CD4-positive, alpha-beta T cell treated with Interferon alpha-2 for 1 hour (primary cell): ENCODE measurements at places on chromosomes 2 and 18.

DNA sequence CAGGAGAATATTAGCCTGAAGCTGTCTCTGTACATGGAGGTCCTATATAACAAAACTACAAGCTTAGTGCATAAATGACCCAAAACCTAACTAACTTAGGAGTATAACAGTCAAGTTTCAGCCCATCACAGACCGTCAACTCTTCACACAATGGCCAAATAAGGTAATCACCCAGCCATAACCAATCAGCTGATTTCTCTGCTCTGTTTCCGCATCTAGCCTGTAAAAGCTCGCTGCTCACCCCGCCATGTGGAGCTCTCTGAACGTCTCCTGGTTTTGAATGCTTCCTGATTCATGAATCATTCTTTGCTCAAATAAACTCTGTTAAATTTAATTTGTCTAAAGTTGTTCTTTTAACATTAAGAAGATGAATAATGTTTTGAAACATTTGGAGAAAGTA lies 593.6 kb downstream of the TMX3 start:
- DNase-seq, result no peak

DNA sequence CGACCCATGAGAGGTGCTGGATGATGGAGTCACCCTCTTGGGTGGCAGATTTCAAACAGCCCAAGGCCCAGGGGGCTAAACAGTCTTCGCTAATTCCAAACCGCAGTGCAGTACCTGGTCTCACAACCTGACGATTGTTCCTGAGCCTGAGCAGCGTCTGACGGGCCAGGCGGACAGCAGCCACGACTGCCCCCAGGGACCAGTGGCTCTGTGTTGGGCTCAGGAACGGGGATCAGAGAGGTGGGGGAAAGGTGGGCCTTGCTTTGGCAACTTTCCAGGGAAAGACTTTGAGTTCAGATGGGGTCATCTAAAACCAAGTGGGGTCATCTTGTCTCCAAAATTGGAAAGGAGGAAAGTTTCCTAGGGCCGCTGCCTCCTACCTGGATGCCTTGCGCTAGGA lies 492 bp downstream of the COLEC11 start:
- DNase-seq, result no peak

DNA sequence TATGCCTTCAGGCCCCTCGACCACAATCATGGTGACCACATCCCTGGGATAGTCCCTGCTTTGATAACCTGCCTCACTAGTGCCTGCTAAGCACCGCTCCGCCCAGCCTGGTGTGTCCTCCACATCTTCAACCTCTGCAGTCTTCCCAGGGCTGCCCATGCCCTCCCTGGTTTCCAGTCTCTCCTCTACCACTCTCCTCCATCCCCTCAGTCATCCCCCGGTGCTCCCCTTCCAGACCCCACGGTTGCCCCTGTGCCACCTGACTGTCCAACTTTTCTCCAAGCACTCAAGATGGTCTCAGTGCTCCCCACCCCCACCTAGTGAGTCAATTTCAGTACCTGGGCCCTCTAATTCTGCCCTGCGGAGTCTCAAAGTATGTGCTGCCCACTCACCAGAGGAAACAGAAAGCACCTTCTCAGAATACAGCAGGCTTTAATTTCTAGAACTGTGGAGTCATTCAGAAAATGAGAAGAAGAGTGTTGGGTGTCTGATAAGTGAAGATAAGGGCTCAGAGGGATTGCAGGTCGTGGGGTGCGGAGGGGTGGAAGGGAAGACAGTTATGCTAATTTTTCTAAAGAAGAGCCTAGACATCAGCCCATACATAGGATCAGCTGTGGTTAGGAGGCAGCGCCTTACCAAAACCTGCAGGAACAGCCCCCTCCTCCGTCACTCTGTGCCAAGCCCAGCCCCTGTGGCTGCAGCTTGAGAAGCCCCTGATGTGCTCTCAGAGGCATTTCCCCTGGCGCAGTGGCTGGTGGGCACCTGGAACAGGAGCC lies 53.6 kb upstream of the CAB39 start:
- DNase-seq, result no peak

GRCh38 chr2:65919550-65920188 lies 487.3 kb upstream of the SPRED2 start:
- DNase-seq, result no peak

DNA sequence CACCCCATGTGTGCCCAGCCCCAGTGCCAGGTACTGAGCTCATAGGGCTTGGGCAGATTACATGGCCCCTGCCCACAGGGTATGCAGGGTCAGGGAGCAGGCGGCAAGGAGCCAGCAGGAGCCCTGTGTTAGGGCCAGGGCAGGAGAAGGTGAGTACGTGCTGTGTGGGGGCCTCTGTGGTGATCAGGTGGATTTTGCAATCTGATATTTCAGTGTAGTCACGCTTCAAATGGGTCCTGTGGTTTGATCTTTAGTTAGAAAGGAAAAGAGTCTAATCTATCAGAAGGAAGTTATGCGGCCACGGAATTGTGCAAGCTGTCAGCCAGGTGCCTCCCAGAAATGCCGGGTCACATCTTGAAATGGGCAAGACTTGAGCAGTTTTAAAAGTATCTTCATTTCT lies 13.9 kb downstream of the UBE2F start:
- peak; percentile 7 for DNase-seq

DNA sequence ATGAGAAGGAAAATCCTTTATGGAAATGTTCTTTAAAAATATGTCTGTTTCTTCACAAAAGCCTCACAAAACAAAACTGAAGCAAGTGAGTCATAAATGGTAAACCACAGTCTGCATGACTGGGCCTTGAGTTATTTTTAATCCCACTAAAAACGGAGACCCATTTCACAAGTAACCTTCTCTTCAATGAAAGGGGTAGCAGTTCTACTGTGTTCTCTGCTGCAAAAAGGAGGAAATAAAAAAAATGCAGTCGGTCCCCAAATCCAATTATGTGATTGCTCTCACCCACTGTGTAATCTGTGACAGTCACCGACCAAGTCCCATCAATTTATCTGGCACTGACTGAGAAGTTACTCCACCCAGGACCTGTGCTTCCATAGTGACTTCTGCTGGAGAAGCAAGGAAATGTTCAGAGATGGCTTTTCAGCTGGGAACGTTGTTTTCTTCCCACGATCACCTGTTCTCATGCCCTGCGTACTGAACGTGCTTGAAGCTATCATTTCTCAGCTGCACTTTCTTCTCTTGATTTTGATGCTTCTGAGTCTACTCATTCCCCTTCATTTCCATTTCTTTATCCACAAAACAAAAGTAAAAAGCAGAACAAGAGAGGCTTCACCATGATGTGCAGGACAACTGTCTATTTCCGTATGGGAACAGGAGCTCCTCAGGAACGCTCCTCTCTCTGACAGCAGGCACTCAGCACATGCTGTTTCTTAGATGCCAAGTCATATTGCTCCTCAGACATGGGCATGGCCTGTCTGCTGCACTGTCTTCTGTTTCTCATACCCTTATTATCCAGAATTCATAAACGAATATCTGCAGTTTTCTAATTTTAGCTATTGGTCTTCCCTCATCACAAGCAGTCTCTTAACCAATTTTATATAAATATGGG lies 80.0 kb upstream of the TMEM200C start:
- no peak for DNase-seq

GRCh38 chr2:241062389-241063092 lies 39.5 kb downstream of the MTERF4 start:
- no peak for DNase-seq

DNA sequence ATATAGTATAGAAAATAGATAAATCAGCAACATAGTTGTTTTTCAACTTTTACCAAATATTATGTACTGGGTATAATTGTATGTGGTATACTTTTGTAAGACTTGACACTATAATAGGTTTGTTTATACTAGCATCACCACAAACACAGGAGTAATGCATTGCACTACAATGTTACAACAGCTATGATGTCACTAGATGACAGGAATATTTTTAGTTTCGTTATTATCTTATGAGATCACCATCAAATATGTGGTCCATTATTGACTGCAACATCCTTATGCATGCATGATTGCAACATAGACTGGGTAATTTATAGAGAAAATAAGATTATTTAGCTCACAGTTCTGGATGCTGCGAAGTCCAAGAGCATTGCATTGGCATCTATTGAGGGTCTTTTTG lies 678.4 kb upstream of the ZNF804A start:
- DNase-seq, result no peak

DNA sequence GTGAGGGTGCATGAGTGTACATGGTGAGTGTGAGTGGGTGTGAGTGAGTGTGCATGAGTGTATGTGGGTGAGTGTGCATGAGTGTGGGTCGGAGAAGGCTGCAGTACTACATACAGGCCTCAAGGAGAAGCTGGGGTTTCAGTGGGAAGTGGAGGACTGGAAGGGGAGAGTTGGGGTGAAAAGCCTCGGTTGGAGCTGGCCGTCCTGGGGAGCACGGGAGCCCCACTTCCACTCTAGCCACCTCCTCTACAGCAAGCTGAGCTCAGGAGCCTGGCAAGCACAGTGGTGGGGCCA lies 68.7 kb upstream of the HPCAL1 start:
- DNase-seq, result no peak

GRCh38 chr18:6752202-6752860 lies 22.8 kb downstream of the ARHGAP28 start:
- DNase-seq, result no peak

DNA sequence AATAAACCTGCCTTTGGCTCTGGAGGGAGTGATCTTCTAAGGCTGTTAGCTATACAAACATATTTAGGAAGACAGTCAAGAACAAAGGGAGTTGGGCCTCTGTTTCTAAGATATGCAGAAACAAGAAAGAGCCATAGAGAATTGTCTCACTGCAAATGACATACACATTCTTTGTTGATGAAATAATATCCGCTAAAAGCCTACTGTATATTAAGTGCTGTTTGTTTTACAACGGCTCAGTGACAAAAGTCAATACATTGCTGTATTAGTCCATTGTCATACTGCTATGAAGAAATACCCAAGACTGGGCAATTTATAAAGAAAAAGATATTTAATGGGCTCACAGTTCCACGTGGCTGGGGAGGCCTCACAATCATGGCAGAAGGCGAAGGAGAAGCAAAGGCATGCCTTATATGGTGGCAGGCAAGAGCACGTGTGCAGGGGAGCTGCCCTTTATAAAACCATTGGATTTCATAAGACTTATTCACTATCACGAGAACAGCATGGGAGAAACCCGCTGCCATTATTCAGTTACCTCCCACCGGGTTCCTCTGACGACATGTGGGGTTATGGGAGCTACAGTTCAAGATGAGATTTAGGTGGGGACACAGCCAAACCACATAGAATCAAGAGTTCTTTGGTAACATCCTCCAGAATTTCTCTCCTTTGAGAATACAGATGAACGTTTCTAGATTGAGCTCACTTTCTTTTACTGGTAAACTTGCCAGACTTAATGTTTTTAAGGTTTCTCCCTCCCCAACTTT lies 157.8 kb downstream of the PIK3C3 start:
- no peak for DNase-seq

DNA sequence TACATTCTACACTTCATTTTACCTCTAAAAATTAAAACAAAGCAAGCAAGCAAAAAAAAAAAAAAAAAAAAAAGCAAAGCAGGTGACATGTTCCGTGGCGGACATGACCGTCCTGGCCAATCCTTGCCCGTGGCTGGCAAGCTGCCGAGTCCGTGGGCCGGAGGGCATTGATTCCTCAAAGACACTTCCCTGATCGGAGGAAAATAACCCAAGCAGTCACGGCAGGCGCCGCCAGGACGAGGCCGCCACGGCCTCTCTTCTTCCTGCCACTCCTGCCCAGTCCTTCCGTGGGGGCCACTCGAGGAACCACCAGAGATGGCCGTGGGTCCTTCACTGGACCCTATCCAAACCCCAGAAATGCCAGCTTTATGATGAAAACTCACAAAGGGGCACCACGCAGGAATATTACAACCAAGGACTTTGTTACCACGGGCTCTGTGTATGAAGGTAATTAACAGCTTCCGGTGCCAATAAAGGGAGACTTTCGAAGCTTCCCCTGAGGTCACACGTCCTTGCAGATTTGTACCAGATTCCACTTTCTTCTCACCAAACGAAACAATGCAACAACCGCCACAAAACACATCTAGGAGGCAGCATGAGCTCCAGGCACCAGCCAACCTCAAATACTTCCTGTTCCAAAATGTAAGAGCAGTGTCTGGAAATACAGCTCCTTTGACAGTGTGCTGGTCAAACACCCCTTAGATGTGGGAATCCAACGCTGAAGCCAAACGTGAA lies 170.3 kb downstream of the HDAC4 start:
- peak; percentile 41 for DNase-seq

GRCh38 chr2:159396799-159397198 lies 110.3 kb upstream of the WDSUB1 start:
- DNase-seq, result no peak

DNA sequence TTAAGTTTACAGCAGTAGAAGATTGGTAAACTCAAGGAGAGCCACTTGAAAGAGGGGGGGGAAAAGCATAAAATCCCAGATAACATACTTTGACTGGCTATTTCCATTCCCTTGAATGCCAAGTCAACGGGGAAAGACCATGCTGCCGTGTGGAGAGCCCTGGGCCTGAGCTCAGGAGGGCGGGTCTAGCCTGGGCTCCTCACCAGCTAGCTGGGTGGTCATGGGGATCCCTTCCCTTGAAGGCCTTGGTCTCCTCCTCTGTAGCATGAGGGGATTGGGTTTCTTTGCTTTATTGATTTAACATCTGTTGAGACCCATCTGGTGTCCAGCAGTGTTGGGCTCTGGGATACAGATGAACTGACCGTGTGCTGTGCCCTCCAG lies 35.0 kb downstream of the TEX51 start:
- DNase-seq, result no peak

- no peak for DNase-seq
Measured at GRCh38 chr2:8072907-8073306, 608.9 kb upstream of the ID2 start.

GRCh38 chr2:102062802-102063201 lies 71.0 kb downstream of the IL1R2 start:
- DNase-seq, result no peak

DNA sequence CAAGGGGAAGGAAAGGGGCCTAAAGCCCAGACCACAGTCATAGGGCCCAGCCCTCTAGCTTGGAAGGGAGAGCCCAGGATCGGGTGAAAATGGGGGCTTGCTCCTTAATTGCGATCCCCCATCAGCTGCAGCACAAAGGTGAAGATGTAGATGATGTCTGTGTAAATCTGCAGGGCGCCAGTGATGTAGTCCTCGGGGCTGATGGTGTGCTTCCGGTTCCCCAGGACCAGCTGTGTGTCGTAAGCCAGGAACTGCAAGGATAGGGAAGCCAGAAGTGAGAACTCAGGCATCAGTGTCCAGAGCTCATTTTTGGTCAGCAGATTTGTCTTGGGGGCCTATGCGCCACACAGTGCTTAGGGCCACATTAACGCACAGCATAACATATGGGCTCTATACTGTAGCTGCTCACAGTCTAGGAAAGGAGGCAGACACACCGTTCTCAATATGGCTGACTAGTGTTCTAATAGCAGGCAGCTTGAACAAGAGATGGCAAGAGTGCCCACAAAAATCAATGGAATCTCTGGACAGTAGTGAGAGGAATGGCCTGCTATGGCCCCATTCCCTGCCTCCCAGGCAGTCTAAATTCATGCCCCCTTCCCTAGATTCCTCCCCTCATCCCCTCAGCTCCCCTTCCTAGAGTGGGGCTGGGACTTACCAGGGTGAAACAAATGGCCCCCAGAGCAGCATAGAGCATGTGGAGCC lies 5.2 kb downstream of the PNKD start:
- no peak for DNase-seq

GRCh38 chr2:222424729-222425671 lies 657 bp downstream of the SGPP2 start:
- peak; percentile 57 for DNase-seq

GRCh38 chr18:13306583-13306982 lies 88.0 kb downstream of the LDLRAD4 start:
- no peak for DNase-seq
